ENCODE measurements at places on chromosomes 11 and 22.

DNA sequence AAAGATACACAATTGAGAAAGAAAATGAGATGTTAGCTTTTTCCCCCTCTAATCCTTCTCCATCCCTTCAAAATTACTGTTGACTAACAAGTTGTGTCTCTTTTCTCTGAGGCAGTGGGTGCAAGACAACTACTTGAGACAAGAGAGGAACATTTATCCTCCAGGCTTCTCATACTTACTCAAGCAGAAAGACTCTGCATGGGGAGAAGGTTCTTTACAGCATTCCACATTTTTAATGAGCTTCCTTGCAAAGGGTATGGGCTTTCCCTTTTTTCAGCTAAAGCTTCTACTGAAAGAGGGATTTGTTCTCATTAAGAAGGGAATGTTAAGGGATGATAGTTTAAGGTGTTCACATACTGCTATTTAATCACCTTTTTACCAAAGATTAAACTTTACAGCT, 47.8 kb downstream of the PAX6 start:
- no peak for DNase-seq

- DNase-seq, result no peak
Measured at GRCh38 chr11:73622926-73623593, 23.3 kb upstream of the PLEKHB1 start.

- no peak for DNase-seq
Measured at GRCh38 chr22:17269224-17269606, 50.0 kb upstream of the ADA2 start.

- DNase-seq, result no peak
Measured at GRCh38 chr22:23534851-23535717, 45.0 kb downstream of the IGLL1 start.

DNA sequence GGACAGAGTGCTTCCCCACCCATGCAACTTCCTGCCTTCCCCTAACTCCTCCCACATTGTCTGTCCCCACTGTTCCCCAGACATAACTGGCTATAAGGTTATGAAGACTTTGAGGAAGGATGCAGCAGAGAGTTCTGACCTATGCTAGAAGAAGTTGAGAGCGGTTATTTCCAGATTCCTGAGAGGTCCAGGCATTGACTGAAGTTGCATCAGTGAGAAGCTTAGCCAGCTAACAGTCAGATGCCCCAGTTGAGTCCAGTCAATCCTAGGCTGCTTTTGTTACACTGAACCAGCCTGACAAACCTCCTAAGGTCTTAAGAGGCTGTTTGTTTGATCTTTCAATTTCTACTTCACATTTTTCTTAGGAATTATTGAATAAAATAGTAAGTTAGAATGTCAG, 937.9 kb upstream of the CCDC90B start:
- DNase-seq, result no peak

- DNase-seq, result no peak
Measured at GRCh38 chr11:96188243-96189006, 154.6 kb downstream of the MAML2 start.

- no peak for DNase-seq
Measured at GRCh38 chr22:42256930-42257329, 13.5 kb downstream of the TCF20 start.

DNA sequence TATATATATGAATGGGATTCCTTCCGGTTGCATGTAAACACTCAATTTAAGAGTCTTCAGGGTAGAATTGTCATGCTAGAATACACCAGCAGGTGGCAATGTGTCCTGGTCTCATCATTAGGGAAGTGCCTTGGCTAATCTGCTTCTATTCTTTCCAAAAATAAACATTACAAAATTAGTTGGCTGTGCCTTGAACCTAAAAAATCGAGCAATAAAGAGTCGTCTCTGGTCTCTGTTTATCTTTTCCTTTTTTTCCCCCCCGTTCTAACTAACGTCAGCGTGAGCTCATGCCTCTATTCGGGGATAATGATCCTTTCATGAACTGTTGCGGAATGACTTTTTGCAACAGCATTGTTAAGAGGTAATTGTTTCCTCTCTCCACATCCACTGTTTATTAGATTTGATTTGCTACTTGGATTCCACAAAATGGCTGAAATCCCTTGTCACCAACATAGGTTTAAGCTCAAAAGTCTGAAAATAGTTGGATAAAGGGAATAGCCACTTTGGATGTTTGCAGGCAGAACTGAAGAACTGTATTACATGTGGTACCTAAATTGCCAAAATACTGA, 1.2 kb upstream of the ARHGEF12 start:
- peak; percentile 78 for DNase-seq

DNA sequence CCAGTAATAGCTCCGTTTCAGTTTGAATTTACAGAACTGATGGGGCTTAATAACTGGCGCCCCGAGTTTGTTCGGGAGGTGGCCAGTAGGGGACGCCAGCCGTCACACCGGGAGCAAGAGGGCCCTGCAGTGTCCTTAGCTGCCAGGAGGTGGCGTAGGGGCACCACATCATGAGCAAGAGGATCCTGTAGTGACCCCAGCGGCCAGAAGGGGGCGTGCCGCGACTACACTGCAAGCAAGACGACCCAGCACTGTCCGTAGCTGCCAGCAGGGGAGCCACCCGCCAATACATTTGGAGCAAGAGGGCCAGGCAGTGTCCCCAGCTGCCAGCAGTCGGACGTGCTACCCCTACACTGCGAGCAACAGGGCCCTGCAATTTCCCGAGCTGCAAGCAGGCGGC, 663.7 kb upstream of the B3GAT1 start:
- peak; percentile 48 for DNase-seq

GRCh38 chr11:69051381-69052342, 2.9 kb downstream of the TPCN2 start:
- DNase-seq, result no peak

- DNase-seq, result no peak
Measured at GRCh38 chr22:20653795-20654342, 120.0 kb upstream of the SERPIND1 start.

GRCh38 chr11:60221181-60221580, 21.8 kb downstream of the MS4A4E start:
- DNase-seq, result no peak

DNA sequence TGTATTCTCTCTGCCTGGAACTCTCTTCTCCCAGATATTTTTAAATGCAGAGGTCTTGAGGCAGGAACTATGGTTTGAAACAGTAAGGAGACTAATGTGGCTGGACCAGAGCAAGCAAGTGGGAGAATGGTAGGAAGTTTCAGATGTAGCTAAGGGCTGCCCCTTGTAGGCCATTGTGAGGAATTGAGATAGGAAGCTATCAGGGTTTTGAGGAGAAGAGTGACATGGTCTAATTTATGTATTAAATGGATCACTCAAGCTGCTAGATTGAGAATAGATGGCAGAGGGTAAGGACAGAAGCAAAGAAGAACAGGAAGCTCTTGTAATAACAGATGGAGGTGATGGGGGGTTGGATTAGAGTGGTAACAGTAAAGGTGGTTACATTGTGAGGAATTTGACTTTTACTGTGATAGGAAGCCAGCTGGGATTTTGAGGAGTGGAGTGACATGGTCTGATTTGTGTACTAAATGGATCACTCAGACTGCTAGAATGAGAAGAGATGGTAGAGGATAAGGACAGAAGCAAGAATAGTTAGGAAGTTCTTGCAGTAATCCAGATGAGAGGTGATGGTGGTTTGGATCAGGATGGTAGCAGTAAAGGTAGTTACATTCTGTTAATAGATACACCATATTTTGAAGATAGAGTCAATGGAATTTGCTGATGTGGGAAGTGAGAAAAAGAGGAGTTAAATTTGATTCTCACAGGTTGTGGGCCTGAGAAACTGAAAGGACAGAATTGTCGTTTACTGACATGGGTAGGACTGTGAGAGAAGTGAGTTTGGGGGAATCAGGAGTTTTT, 63.0 kb downstream of the HIPK3 start:
- no peak for DNase-seq

GRCh38 chr11:39120890-39121289, 2338.6 kb downstream of the LRRC4C start:
- no peak for DNase-seq

- no peak for DNase-seq
Measured at GRCh38 chr11:130071211-130071712, 1.6 kb downstream of the APLP2 start.

DNA sequence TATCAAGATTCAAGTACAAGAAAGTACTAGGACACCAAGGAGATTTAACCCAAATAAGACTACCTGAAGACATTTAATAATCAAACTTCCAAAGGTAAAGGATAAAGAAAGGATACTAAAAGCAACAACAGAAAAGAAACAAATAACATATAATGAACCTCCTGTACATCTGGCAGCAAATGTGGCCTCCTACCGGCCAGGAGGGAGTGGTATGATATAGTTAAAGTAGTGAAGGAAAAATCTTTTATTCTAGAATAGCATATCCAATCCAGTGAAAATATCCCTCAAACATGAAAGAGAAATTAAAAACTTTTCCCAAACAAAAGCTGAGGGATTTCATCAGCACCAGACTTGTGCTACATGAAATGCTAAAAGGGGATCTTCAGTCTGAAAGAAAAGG, 104.7 kb upstream of the GUCY1A2 start:
- no peak for DNase-seq

DNA sequence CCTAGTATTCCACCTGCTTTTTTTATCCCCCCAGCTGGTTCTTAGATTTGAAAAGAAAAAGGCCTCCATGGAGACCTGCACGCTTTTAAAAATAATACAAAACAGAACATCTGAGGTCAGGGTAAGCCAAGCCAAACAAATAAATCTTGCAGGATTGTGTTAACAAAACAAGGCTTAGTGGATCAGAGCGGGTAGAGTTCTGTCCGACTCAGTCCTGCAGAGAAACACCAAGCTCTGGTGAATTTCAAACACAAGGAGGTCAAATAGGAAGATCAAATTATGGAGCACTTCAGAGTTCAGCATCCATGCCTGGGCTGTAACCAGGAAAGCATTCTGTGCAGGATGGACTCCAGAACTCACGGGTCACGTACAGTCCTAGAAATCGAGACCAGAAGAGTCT, 86.9 kb downstream of the SYN3 start:
- DNase-seq, result no peak

- peak; percentile 77 for DNase-seq
Measured at GRCh38 chr11:65431451-65432099, 9.0 kb downstream of the NEAT1 start.

- DNase-seq, result no peak
Measured at GRCh38 chr11:31940371-31941037, 129.4 kb upstream of the PAX6 start.

GRCh38 chr11:66976028-66976467, 944 bp downstream of the C11orf86 start:
- DNase-seq, result no peak

GRCh38 chr22:40363059-40363458, 7.3 kb upstream of the SGSM3 start:
- no peak for DNase-seq

DNA sequence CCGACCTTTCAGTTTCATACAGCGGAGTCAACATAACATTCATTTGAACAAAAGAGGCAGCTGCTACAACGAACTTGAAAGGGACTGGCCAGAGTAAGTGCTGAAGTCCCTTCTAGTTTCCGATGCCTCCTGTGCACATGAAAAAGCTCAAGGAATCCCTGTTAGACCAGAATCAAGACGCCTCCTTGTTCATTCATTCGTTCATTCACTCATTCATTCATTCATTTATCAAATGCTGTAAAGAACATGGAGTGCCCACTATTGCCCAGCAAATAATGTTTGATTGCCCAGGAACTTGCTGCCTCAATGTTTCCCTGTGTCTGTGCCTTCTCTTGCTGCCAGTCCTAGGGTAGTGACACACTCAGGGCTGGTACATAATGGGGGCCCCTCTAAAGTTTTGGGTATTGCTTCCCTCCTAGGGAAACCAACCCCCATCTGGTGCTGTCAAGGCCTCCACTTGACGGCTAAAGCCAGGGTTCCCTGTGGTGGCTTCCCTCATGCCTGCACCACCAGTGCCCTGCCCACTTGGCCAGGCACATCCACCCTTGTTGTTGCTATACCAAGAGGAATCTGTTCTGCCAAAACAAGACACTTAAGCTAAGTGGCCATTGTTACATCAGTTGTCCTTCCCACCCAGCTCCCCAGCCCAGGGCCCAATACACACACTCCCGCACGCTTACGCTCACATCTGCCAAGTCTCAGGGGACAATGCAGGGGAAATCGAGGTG, 3.8 kb downstream of the TMPRSS13 start:
- no peak for DNase-seq

- DNase-seq, result peak; percentile 95
Measured at GRCh38 chr22:45318168-45318557, 8.4 kb downstream of the FAM118A start.

DNA sequence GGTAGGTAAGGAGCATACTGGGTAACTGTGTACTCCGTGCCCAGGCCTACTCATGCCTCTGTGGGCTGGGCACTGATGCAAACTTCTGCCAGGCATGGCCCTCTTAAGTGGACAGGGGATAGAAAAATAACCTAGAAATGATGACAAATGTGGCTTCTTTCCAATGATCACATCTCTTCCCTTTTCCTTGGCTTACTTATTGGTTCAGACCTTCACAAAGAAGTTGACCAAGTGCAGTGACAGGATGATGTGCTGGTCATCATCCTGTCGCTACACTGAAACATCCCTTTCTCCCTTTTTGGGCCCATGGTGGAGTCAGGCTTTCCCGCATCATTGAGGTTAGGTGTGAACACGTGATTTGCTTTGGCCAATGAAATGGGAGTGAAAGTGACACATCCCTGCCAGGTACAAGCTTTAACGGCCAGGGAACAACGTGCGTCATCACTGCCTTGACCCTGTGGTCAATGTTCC, 31.8 kb upstream of the APOBEC3A start:
- DNase-seq, result no peak

GRCh38 chr11:124751741-124752470, at the start of gene VSIG2:
Gene VSIG2, minus strand, starts transcription at chr11:124752255. Its CDS starts 118 bp downstream, at chr11:124752137.
- no peak for DNase-seq

DNA sequence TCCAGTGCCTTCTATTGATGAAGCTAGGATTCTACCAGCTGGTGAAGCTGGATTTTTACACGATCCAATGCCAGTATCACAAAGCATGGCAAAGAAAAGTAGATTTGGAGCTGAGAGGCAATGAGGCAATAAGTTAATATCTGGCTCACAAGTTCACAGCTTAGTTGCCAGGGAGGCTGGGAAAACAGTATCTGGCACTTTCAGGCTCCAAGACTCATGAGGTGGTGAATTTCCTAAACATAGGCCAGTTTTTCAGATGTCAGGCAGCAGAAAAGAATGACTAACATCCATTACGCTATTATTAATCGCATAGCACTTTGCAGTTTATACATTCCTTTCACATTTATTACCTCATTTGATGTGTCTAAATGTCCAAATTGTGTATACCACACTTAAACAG, 122.7 kb downstream of the GRIA4 start:
- DNase-seq, result no peak

- DNase-seq, result no peak
Measured at GRCh38 chr22:45230026-45230721, 10.5 kb downstream of the KIAA0930 start.

DNA sequence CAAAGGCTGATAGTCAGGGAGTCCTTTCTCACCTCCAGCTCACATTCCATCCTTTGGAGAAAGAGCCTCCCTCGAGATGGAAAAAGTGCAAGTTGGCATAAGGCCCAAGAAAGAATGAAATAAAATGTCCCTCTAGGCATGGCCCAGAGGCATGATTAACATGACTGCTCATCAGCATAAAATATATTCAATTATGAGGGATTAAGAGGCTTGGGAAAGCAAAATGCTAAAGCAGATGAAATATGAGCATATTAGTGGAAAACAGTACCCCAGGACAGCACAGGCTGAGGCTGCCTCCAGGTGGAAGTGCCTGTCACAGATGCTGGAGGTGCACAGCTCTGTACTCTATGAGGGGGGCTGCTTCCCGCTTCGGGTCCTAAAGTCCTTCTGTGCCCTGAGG, 347.8 kb upstream of the PLET1 start:
- no peak for DNase-seq

- DNase-seq, result no peak
Measured at GRCh38 chr11:18492888-18493287, 33.9 kb downstream of the TSG101 start.

Measured in CD4-positive, alpha-beta T cell treated with Interleukin-12 subunit alpha and Interleukin-12 subunit beta, for 1 hour (primary cell).